Osteoblast (primary cell): ENCODE measurements at places on chromosomes 6 and 20. TPM values are rescaled to one million over a fixed set of nuclear protein-coding genes. Genes with fewer than 3 reads are reported as not detected.

GRCh38 chr20:40422656-40423055, 266.4 kb downstream of the MAFB start:
- DNase-seq, result no peak

The ZNF335 gene
- 18.3 and 20.3 TPM in 2 replicates for total RNA-seq

DNA sequence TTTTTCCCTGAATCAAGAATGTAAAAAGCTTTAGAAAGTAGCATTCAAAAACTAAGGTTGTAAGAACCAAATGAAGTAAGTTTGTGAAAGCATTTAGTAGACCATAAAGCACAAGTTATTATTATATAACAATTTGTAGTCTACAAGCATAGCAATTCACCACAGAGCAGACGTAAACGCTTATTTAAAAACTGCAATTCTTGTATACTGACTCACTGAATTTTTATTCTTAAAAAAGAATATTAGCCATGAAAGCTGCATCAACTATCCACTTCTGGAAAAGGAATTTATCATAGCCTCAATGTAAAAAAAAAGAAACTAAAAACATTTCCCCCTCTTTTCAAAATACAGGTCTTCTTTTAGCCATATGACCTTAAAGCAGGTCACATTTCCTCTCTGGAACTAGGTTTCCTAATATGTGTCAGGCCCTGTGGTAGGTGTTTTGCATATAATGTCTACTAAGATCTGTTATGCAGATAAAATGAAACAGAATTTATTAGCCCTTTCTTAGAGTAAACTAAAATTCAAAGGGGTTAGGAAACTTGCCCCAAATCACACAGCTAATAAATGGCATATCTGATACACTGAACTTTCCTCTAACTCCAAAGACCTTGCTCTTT, 2.1 kb downstream of the MAP3K7 start:
- DNase-seq, result no peak

The HLA-DQB1 gene
- under 0.01 and 6.5 TPM in 2 replicates for total RNA-seq

GRCh38 chr20:22826306-22827230, 208.5 kb upstream of the SSTR4 start:
- DNase-seq, result no peak

The F13A1 gene
- total RNA-seq, result under 0.01 TPM in 2 replicates

The SLA2 gene
- under 0.01 and 0.36 TPM in 2 replicates for total RNA-seq

GRCh38 chr6:113539202-113539601, 317.9 kb upstream of the MARCKS start:
- DNase-seq, result peak; percentile 19

DNA sequence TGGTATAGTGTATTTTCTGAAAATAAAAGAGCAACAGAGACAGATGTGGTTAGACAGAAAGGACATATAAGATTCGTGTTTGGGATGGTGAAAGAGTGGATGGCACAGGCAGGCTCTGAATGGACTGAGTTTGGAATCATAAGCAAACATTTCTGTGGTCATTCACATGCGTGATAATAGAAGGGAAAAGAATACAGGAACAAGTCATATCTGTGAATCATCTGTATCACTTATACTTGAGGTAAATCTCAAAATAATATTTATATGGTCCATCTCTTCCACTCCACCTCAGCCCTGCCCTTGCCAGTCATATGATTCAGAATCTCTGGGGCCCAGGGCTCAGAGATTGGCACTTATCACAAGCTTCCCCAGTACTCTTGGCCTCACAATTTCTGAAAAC, 535.1 kb downstream of the BCKDHB start:
- DNase-seq, result no peak

- no peak for DNase-seq
Measured at GRCh38 chr6:14128012-14128411, 10.4 kb downstream of the CD83 start.

The HLA-DRB5 gene
- not detected in 2 replicates for total RNA-seq

DNA sequence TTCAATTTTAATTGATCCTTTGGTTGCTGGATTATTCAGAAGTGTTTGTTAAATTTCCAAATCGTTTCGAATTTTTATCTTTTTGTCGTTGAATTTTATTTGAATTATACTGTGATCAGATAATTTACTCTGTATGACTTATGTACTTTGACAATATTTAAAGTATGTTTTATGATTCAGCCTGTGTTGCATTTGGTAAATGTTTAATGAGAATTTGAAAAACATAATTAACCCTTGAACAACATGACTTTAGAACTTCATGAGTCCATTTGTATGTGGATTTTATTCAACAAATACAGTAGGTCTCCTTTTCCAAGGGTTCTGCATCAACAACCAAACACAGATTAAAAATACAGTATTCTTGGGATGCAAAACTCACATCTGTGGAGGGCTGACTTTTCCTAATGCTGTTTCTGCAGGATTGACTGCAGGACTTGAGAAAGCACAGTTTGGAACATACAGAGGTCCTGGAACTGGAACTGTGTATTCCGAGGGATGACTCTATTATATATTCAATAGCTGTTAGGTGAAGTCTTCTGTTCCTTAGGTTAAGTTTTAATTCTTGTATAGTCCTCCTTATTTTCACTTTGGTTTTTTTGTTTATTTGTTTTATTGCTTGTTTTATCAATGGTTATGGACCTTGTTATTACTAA, 40.5 kb downstream of the FAM83B start:
- no peak for DNase-seq

- DNase-seq, result peak; percentile 98
Measured at GRCh38 chr6:39347906-39348585, 25.5 kb upstream of the KCNK16 start.

DNA sequence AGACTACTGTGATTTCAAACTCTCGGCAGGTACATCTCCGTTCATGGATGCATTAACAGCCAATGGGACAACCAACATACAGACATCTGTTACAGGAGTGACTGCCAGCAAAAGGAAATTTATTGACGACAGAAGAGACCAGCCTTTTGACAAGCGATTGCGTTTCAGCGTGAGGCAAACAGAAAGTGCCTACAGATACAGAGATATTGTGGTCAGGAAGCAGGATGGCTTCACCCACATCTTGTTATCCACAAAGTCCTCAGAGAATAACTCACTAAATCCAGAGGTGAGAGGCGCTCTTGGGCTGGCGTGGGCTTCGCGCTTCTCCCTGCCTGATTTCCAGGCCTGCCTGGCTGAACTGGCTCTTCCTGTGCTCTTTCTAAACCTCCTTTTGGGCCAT, 68.4 kb downstream of the RPP40 start:
- DNase-seq, result no peak

The SIRPD gene
- not detected in 2 replicates for total RNA-seq
